ENCODE measurements at places on chromosomes 4 and X. TPM values are rescaled to one million over a fixed set of nuclear protein-coding genes. Genes with fewer than 3 reads are reported as not detected.
A peak's percentile ranks its signal among the peaks of the same experiment; 100 is the strongest.

The EGFL6 gene
- not detected for total RNA-seq

The NHSL2 gene
- total RNA-seq, result not detected

The PGAM4 gene
- not detected for total RNA-seq

DNA sequence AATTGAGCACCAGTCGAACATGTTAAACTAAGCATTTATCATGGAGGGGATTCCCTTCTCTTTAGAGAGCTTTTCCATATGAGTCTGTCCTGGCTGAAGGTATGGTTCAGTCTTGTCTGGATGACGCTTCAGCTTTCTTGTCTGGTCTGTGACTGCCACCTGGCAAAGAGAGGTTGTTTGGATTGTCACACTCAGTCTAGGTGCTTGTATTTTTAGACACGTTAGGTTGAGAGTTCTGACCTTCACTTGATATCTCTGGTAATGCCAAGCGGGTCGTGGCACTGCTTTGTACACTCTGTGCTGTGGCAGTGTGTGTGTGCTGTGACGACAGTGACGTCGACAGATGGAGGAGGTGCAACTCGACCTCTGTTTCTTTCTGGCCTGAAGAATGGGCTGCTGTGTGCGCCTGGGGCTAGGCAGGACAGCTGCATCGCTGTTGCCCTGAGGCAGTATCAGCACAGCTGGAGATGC lies 12.6 kb downstream of the NOCT start:
- DNase-seq, result no peak

GRCh38 chr4:57137261-57137660 lies 27.1 kb upstream of the IGFBP7 start:
- no peak for DNase-seq

DNA sequence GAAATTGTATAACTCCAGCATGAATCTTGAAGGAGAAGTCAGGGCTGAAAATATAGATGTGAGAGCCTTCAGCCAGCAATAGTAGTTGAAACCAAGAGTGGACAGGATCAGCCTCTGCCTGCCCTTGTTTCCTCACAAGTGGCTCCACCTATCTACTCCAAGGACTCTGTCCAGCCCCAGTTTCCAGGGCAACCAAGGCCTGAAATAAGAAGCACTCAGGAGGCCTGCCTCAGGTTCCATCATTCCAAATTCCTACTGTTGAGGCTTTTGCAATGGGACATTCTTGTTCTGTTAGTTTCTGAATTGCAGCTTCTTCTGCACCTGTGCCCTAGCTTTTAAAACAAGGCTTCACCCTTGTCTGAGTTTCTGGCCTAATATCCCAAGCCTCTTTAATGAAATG lies 41.6 kb downstream of the TRPC5OS start:
- no peak for DNase-seq

GRCh38 chr4:161448550-161449180 lies 715.1 kb downstream of the FSTL5 start:
- DNase-seq, result no peak

DNA sequence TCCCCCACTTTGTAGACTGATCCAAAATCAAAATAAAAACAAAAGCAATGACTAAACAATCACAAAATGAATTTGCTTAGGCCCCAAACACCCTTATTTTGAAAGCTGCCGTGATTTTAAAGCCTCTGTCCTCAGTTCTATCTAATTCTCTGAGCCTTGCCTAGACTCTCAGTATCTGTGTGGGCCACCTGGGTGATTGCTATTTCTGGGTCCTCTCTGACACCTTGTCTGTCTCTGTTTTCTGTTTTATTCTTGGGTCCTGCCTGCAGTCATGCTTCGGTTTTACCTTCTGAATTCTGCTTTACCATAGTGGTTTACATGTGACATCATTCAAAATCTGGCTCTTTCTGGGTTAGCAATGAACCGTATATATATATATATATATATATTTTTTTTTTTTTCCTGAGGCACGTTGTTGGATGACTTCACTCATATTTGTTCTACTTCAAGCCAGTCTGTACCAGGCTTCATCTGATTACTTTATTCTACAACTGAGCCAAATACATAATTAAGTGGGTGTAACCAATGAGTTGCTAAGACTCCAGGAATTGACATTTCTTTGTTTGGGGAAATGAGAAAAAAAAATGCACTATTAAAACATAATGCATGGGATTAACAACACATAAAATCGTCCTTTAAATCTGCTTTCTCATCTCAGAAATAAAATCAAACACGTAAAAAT lies 710.7 kb upstream of the SLIT2 start:
- DNase-seq, result no peak

DNA sequence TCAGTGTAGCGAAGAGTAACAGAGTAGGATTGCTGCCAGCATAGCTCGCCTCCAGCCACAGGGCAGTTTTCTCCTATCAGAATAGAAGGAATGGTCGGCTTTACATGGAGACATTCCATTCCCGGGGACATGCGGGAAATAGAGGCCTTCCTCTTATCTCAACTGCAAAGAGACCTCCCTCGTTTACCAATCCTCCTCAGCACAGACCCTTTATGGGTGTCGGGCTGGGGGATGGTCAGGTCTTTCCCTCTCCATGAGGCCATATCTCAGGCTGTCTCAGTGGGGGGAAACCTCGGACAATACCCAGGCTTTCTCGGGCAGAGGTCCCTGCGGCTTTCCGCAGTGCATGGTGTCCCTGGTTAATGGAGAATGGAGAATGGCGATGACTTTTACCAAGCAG lies 285.0 kb downstream of the ASMT start:
- DNase-seq, result no peak

GRCh38 chr4:105859233-105859632 lies 36.0 kb upstream of the NPNT start:
- DNase-seq, result peak; percentile 13

- DNase-seq, result no peak
Measured at GRCh38 chrX:13381514-13381913, 61.7 kb upstream of the ATXN3L start.

GRCh38 chr4:56630876-56631666 lies 50.0 kb downstream of the HOPX start:
- no peak for DNase-seq

DNA sequence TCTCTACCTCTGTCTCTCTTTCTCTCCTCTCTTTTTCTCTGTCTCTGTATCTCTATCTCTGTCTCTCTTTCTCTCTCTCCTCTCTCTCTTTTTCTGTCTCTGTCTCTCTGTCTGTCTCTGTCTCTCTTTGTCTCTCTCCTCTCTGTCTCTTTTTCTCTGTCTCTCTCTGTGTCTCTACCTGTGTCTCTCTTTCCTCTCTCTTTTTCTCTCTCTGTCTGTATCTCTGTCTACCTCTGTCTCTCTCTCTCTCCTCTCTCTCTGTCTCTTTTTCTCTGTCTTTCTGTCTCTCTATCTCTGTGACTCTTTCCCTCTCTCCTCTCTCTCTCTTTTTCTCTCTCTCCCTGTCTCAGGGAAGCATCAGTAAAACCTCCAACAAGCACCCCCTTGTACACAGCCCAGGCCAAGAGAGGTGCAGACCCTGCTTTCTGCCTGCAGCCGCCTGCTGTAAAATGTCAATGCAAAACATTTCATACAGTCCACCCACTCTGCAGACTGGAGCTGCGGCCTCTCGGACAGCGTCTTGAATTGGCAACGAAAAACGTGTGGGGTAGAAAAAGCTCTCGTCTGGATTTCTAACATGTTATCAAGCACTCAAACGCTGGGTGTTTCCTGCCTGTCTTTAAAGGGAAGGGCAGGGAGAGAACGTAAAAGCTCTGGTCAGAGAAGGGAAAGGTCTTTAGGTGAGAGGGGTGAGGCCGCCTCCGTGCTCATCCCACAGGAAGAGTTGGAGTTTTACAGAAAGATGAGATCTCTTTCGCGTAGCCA lies 3.7 kb upstream of the SHOX start:
- DNase-seq, result no peak

DNA sequence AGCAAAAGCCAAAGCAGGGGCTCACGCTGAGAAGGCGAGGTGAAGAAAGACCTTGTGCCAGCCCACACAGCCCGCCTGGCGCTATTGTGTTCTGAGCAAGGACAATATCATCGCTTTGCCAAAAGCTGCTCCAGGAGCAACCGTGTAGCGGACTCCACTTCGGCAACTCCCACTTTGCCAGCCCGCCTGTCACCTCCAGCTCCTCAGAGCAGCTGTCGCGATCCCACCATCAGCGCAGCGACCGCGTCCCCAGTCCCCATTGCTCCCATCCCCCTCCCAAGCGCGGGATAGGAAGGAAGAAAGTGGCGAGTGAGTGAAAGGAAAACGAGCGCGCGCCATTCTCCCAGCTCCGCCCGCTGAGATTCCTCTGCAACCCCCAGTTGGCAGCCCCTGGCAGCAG lies 759 bp downstream of the ZC4H2 start:
- DNase-seq, result peak; percentile 2

- DNase-seq, result no peak
Measured at GRCh38 chr4:47736146-47736545, 101.7 kb downstream of the CORIN start.
